ENCODE measurements at places on chromosomes 11 and 22.

DNA sequence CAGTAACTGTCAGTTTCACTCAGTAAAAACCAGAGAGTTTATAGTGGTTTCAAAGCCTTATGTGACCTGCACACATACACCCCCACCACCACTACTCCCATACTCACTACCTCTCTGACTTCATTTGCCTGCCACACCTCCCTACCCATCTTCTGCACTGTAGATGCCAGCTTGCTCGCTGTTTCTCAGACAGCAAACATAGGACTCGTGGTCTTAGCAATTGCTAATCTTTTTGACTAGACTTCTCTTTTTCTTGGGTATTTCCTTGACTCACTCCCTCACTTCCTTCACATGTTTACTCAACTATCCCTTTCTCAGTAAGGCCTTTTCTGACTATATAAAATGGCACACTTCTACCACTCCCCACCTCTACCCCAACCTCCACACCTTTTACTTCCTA is 27.8 kb downstream of the CEP295 start:
- no peak for DNase-seq

DNA sequence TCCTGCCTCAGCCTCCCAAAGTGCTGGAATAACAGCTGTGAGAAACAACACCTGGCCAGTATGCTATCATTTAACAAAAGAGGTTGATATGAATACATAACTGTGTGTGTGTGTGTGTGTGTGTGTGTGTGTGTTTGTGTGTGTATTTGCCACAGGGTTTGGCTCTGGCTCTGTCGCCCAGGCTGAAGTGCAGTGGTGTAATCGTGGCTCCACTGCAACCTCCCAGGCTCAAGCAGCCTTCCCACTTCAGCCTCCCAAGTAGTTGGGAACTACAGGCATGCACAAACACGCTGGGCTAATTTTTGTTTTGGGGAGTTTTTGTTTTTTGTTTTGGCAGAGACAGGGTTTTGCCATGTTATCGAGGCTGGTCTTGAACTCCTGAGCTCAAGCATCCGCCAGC is 4.7 kb downstream of the SPA17 start:
- DNase-seq, result no peak

DNA sequence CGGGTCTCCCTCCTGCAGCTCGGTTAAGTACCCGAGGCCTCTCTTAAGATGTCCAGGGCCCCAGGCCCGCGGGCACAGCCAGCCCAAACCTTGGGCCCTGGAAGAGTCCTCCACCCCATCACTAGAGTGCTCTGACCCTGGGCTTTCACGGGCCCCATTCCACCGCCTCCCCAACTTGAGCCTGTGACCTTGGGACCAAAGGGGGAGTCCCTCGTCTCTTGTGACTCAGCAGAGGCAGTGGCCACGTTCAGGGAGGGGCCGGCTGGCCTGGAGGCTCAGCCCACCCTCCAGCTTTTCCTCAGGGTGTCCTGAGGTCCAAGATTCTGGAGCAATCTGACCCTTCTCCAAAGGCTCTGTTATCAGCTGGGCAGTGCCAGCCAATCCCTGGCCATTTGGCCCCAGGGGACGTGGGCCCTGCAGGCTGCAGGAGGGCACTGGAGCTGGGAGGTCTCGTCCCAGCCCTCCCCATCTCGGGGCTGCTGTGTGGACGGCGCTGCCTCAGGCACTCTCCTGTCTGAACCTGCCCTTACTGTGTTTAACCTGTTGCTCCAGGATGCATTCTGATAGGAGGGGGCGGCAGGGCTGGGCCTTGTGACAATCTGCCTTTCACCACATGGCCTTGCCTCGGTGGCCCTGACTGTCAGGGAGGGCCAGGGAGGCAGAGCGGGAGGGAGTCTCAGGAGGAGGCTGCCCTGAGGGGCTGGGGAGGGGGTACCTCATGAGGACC is 25.0 kb downstream of the FADS3 start:
- DNase-seq, result no peak

DNA sequence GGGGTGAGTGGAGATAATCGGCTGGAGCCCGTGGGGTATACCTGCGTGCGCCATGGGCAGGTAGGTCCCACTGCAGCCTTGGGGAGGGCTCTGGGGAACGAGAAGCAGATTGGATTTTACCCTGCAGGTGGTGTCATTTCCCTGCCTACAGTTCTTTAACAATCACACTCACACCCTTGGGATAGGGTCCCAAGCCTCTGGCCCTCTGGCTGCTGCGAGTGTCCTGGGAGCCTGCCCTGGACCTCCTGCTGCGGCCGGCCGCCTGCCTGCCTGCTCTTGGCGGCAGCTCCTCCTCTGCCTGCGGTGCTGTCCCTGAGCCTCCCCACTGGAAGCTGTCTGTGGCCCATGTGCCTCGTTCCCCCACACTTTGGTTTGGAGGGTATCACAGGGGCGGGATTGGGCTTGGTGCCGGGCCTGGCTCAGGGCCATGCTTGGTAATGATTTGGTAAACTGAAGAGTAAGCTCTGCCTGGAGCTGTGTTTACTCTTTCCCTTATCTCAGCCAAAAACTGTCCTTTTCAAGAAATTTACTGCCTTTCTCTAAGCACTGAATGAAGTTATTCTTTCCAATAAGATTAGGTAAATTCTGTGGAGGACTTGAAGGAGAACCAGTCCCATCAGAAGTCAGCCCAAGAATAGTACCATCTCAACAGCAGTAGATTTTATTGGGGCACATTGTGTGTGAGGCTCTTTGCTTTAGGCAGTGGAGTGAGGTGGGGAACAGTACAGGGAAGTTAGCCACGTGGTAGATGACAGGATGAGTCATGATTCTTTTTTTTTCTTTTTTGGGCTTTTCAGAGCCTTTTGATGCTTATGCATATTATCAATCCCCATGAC is 53.7 kb downstream of the TBC1D22A start:
- DNase-seq, result no peak

DNA sequence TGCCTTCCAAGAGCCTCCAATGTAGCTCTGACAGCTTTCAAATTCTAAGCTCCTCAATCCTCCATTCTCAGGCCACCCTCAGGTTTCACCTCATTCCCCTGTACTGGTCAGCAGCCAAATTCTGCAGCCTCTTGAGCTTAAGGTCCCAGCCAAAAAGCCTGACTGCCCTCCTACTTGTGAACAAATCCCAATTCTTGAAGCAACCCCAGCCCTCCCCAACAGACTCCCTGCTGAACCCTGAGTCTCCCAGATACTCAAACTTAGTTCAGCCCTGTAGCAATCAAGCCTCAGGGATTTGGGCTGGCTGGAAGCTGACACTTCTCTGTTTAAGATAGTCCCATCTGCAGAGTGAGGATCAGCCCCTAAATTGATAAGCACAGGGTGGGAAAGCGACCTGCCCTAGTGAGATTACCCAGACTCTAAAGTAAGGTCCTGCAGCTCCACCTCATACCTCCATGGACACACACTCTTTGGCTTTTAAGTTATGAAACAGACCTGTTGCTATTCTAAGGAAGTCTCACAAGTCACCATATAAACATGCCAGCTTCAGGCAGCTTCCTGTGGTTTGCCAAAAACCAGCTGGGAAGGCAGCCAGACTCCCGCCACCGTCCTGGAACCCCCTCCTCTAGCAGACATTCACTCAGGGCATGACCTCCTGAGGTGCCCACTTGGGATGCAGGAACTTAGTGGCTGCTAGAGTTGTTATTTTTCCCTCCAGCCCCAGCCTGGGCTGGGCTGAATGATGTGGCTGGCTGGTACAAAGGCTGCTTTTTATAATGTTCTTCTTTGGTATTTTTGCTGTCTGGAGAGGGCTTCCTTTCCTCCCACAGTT is 82.5 kb upstream of the PICALM start:
- no peak for DNase-seq

DNA sequence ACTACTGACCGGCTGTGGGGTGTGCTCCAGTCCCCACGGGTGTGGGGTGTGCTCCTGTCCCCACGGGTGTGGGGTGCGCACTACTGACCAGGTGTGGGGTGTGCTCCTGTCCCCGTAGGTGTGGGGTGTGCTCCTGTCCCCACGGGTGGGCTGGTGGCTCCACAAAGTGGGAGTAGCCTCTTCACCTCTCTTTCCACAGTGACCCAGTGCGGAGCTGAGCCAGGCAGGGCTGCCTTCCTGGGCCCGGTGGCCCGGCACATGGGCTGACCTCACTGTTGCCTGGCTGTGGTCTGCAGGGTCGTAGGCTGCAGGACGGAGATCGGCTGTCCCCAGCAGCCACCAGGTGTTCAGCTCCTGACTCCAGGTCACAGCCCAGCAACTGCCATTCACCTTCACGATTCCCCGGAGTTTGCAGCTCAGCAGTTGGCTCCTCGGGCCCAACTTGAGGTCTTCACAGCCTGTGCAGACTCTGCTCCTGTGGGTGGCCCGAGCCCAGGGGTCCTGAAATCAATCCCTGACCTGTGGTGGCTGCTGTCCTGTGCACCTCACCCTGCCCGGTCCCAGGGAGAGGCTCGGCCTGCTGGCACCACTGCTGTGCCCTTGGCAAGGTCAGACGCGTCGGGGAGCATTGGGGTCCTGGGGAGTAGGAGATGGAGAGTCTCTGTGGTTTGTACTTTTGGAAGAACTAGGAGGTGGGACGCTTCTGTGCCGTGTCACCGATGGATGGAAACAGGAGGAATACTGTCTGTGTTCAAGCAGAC is 414.3 kb downstream of the TBC1D22A start:
- DNase-seq, result no peak

- no peak for DNase-seq
Observed at GRCh38 chr11:130523166-130523565, 74.7 kb downstream of the ADAMTS15 start.

DNA sequence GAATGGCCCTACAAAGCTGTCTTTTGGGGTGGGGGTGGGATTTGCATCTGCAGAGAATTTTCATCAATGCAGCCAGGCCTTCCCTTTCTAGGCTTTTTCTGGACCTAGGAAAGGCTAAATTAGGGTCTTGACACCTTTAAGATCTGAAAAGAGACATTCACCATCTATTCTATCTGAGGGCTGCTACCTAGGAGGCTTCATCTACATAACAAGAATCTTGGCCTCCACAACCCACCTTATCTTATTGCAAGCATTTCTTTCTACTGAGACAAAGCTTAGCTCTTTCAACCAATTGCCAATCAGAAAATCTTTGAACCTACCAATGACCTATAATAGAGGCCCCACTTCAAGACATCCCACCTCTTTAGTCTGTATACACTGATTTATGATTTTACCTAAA is 20.7 kb upstream of the INCENP start:
- DNase-seq, result no peak

DNA sequence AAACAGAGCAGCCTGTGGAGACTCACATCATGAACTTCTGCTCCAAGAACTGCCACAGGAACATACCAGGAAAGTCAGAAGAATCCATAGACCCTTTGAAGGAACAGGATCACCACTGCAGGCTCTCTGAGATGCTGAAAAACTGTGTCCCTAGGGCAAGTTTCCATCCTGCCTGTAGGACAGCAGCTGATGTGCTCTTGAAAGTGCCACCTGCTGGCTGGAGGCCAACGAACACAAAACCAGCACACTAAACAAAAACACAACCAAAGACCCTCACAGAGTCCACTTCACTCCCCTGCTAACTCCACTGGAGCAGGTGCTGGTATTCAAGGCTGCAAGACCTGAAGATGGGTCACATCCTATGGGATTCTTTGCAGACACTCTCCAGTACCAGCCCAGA is 12.0 kb upstream of the NXPE1 start:
- no peak for DNase-seq

DNA sequence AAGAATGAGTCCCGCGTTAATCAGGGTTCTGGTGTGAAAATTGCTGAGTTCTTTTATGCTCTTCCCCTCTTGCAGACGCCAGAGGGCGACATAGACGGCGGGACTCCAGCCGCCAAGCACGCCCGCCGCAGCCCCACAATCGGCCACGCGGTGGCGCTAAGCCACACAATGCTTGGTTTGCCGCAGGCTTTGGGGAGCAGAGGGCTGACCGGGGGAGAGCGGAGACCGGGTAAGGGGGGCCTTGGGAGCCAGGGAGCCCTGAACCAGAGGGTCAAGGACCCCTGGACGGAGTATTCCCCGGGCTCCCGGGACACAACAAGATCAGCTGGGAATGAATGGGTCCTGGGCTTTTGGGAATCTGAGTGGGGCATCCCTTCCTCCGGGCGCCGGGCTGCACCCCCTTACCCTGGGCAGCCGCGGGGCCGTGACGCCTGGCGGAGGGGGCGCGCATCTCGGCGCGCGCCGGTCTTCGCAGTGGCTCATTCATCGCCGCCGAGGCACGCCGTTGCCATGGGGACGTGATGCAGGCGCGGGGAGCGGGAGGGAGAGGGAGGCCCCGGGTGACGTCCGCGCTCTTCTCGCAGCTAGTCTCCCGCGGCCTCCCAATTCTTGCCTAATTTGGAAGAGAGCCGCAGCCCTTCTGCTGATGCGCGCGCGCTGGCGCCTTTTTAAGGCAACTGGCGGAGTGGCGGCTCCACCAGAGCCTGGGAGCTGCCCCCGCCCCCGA is 12.2 kb upstream of the NPAS4 start:
- DNase-seq, result peak; percentile 90

DNA sequence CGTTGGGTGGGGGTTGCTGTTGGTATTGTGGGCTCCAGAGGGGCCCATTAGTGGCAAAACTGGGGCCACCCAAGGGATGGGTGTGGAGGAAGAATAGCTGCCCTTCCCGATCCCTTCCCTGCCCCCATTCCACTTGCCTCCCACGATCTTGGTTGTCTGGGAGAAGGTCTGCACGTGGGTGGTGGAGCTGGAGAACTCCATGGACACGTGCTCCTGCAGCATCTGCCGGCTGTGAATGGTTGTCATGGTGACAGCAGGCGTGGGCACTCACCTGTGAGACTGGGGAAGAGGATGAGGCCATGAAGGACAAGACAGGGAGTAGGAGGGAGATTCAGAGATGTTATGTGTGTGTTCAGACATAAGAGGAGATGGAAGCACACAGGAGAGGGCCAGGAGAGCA is 2.0 kb downstream of the IGSF22 start:
- DNase-seq, result no peak

GRCh38 chr11:77413850-77414460 is 59.9 kb downstream of the PAK1 start:
- no peak for DNase-seq

- DNase-seq, result no peak
Observed at GRCh38 chr11:61002598-61002997, 31.1 kb downstream of the CD6 start.

DNA sequence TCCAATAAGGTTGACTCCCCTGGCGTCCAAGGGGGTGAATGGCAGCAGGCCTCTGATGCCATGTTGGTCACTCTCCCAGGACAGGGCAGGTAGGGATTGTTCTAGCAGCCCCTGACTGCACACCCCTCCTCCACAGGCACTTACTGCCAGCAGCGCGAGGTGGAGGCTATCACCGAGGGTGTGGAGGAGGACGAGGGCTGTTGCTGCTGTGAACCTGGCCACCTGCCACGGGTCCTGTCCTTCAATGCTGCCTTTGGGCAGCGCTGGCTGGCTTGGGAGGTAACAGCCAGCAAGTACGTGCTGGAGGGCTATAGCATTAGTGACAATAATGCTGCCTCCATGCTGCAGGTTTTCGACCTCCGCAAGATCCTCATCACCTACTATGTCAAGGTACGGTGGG is 7.7 kb upstream of the SIPA1 start:
- no peak for DNase-seq

GRCh38 chr11:133549826-133550225 is 17.5 kb upstream of the OPCML start:
- DNase-seq, result no peak

- no peak for DNase-seq
Observed at GRCh38 chr11:14619603-14620531, 23.7 kb upstream of the PDE3B start.

All from CD4-positive, alpha-beta T cell treated with Interleukin-10 for 1 hour (primary cell).